ENCODE measurements at places on chromosomes 7 and 10. TPM values are rescaled to one million over a fixed set of nuclear protein-coding genes. Genes with fewer than 3 reads are reported as not detected.

PRPS1L1 gene
- total RNA-seq = 3.9 TPM

MACC1 gene
- 3.1 TPM for total RNA-seq

PRKG1 gene
- 144 TPM for total RNA-seq

NEURL1 gene
- 0.24 TPM for total RNA-seq

SPDYE8 gene
- 0.48 TPM for total RNA-seq

LIPK gene
- total RNA-seq = 4.8 TPM

All from umbilical cord (tissue), 2 donors.